ENCODE measurements at places on chromosomes 7 and 10.

GRCh38 chr7:85447004-85447403 lies 260.1 kb upstream of the SEMA3D start:
- DNase-seq = no peak

GRCh38 chr10:58266003-58266825 lies 1.5 kb downstream of the IPMK start:
- peak; percentile 82 for DNase-seq

DNA sequence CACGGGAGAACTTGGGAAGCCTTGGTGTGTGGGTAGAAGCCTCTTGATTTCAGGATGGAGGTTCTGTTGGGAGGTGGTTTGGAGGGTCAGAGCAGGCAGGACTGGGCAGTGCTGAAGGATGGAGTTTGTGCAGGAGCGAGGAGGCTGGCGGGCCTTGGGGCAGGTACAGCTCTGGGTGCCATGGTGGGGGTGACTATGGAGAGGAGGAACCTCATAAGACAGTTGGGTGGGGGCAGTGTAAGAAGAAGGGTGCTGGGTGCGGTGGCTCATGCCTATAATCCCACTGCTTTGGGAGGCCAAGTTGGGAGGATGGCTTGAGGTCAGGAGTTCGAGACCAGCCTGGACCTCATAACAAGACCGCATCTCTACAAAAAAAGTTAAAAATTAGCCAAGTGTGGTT lies 54.7 kb upstream of the GTF2IRD1 start:
- peak; percentile 35 for DNase-seq

- no peak for DNase-seq
Measured at GRCh38 chr10:121057269-121057668, 206.1 kb downstream of the WDR11 start.

- DNase-seq = peak; percentile 71
Measured at GRCh38 chr7:26705567-26705966, 158.8 kb downstream of the SKAP2 start.

DNA sequence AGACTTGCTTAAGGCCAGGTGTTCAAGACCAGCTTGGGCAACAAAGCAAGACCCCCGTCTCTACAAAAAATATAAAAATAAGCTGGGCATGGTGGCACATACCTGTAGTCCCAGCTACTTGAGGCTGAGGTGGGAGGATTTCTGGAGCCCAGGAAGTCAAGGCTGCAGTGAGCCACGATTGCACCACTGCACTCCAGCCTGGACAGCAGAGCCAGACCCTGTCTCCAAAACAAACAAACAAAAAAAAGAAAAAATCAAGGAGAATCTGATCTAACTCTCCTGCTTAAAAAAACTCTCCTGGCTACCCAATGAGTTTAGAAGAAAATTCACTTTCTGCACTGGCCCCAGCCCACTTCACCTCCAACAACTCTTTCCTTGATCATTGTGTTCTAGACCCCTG lies 1.9 kb upstream of the KPNA7 start:
- DNase-seq = no peak

DNA sequence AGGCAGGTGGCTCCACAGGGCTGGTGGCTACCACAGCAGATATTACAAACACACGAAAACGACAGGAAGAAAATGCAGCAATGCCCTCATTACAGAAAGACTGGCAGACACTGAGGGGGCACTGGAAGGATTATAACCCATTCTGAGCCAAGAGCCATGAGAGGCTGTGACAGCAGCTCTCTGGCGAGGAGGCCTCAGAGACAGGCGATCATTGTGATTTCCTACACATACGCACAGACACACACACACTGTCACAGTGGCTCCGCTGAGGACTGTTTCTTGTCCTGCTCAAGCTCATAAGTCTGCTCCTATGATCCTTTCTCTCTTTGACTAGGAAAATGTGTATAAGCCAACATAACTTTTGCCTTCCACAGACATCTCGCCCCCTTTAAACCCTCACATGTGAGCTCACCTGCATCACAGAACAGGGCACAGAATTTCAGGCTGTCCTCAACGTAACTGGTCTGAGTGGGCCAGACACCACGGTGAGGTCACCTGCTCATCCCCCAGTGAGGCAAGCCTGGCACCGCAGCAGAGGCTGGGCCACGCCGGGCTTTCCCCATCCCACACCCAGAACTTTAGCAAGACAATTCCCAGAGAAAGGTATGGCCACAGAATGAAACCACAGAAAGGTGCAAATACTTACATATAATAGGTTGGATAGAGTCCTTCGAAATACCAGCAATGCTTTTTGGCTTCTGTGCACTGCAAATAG lies 51.7 kb downstream of the VOPP1 start:
- DNase-seq = no peak

DNA sequence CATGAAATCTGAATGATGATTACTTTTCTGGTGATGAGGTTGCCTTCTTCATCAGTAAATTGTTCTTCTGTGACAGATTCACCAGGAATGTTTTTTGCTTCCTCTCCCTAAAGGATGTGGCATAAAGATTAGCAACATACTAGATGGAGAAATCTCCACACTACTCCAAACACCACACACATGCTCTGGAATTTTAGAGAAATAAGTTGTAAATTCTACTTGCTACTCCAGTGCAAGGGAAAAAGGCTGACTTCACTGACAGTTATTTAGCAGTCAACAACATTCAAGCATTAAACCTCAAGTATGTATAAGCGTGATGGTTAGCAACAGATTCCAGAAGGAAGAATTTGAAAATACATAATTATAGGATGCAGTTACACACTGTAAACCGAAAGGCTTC lies 137.9 kb upstream of the CCDC6 start:
- DNase-seq = peak; percentile 85

- no peak for DNase-seq
Measured at GRCh38 chr7:111654343-111654742, 92.1 kb upstream of the IMMP2L start.

DNA sequence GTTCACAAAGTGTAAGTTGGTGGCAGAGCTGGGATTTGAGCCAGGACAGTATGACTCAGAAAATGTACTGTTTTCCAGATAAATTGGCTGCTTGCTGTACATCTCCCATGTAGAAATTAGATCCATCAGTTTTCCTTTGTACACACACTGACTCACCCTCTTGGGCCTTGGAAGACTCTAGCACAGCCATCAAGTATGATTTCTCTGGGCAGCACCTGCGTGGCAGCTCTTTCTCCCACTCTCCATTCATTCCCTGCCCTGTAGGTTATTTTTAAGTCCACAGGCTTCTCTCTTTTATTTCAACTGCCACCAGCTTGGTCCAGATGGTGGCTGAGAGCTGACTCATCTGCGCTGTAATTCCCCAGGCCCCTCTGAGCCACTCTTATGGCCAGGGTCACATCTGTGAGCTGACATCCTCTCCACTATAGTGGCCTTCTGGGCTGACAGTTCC lies 28.3 kb upstream of the SDK1 start:
- no peak for DNase-seq

DNA sequence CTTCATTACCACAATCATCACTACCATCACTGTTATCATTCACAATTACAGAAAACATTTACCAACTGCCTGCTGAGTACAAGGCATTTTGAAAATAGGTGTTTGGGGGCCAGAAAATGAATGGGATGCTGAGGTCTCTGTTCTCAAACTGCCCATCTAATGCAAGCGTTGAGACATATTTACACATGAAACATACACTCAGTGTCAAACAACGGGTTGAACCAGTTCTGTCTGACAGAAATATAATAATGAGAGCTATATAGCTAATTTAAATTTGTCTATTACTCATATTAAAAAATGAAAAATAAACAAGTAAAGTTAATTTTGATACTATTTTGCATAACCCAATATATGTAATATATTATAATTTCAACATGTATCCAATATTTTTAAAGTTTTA lies 303.1 kb downstream of the KCNMA1 start:
- DNase-seq = no peak

- DNase-seq = peak; percentile 73
Measured at GRCh38 chr7:5117095-5117970, 71.7 kb downstream of the RBAK start.

- DNase-seq = peak; percentile 86
Measured at GRCh38 chr7:45259966-45260646, 102.5 kb downstream of the RAMP3 start.

DNA sequence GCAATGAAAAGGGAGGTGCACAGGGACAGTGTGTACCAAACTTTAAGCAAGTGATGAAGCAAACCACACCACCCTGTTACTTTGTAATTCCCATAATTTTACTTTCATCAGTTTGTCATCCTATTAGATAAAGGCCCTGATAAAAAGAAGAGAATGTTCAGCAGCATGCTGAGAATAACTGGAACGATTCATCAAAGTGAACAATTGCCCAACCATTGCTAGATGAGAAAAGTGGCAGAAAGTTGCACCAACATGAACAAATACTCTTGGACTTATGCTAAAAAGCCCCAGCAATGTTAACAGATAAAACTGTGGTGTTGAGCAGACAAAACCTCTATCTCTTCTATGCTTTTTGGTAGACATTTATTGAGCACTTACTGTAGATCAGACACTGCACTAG lies 75.5 kb upstream of the PCGF5 start:
- DNase-seq = no peak

DNA sequence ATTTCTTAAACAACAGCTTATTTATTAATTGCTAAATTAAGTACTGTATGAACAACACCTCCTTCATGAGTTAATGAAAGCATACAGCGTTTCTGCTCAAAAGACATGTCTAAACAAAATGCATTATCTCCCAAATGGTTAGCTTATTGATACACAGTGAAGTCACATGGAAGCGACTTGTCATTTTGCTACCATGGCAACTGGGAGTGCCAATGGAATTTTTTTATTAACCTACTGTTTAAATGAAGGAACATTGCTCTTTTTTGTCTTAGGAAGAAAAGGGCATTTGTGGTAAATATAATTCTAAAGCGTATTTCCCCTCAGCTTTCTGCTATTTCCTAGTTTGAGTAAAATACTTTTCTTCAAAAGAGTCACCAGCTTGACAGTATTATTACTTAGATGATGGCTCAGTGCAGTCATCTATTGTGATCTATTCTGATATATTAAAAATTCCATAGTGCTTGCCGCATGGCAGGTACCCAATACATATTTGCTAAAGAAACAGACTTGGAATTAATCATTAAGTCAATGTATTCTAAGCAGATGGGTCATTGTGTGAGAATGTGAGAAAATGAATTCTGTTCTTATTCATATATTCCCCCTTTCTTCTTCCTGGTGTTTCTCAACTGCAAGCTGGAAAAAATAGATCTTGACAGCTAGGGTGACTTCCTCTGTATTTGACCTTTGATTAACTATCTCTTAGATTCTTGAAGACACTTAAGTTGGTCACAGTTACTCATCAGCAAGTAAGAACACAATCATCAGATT lies 818.3 kb downstream of the MAGI2 start:
- DNase-seq = no peak

GRCh38 chr7:119748991-119749390 lies 524.0 kb upstream of the KCND2 start:
- DNase-seq = no peak

GRCh38 chr10:74912682-74913081 lies 86.3 kb downstream of the KAT6B start:
- peak; percentile 23 for DNase-seq

- no peak for DNase-seq
Measured at GRCh38 chr10:109895848-109896247, 27.5 kb downstream of the XPNPEP1 start.

GRCh38 chr10:59252491-59252890 lies 76.0 kb downstream of the PHYHIPL start:
- no peak for DNase-seq

DNA sequence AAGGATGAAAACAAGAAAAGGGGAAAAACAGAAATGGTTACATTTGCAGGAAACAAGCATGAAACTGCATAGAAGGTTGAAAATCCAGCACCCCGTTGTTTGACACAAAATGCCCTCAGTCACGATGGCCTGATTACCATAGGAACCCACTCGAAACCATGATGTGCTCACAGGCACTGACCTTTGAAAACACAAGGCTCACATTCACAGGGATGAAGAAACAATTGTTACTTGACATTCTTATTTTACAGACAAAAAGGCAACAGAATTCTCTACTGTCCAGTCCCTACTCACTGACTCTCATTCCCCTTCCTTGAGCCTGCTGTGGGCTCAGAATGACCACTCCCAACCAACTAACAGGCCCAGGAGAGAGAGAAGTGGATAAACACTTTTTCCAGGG lies 131.4 kb upstream of the PDLIM1 start:
- DNase-seq = no peak
